ENCODE measurements at places on chromosomes 16 and 17.
A peak's percentile ranks its signal among the peaks of the same experiment; 100 is the strongest.

DNA sequence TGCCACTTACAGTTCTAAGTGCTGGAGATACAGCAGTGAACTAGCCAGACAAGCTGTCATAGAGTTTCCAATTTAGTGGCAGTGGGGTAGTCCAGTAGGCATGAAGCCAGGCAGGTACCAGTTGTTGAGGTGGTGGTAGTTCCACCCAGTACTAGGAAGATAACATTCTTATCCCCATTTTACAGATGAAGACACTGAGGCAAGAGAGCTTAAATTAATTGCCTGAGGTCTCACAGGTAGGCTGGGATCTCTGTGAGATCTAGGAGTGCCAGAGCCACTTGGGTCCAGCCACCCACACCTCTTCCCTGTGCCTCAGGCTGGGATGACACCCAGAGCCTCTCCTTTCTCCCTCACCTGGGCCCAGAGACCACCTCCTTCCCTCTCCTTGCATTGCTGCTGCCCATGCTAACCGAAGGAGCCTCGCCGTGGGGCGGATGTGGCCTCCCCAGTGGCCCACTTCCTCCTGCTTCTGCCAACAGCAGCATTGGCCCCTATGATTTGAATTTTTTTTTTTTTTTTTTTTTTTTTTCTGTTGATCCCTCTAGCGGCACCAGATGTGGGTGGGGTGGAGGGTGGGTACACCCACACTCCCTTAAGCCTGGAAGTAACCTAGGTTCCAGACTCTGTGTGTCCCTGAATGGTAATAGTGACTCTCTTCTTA, 114.0 kb downstream of the PRKCB start:
- no peak for DNase-seq

DNA sequence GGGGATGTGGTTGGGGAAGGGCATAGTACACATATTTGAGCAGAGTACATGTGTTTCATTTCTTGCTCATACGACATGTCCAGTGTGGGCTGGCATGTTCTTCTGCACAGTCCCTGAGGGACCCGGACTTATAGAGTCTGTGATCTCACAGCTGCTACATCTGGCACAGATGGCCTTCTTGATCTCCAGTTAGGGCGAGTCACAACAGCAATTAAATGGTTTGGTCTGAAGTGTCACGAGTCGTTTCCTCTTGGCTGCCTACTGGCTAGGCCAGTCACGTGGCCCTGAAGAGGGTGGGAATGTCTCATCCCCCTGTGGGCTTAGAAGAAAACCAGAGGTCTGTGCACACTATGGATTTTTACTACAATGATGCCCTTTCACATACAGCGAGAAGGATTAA, 443.6 kb downstream of the WWOX start:
- DNase-seq, result no peak

- DNase-seq, result no peak
Measured at GRCh38 chr17:66573078-66573477, 261.8 kb upstream of the CACNG5 start.

DNA sequence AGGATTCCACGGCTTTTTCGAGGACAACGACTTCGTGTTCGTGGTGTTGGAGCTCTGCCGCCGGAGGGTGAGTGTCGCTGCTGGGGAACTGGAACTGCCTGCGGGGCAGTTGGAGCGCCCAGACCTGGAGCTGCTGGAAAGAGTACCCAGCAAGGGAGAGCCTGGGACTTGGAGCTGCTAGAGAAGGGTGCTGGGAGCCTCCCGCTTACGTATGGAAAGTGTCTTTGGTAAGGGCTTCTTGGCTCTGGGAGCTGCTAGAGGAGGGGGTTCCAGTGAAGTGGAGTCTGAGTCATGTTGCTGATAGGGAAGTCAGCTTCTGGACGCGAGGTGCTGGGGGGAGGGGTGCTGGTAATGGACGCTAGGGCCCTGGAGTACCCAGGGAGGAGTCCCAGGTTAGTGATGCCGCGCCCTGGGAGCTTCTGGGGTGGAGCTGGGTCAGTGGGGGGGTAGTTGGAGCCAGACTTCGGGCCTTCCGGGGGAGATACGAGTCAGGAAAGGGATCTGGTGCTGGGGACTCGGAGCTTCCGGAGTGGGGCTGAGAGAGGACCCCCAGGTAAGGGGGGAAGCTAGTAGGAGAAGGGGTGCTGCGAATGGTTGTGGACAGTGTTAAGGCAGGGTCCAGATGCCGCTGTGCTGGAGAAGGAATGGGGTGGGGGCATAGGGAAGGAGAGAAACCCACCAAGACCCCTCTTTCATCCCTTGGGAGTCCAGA, 741 bp downstream of the PLK1 start:
- peak; percentile 13 for DNase-seq

DNA sequence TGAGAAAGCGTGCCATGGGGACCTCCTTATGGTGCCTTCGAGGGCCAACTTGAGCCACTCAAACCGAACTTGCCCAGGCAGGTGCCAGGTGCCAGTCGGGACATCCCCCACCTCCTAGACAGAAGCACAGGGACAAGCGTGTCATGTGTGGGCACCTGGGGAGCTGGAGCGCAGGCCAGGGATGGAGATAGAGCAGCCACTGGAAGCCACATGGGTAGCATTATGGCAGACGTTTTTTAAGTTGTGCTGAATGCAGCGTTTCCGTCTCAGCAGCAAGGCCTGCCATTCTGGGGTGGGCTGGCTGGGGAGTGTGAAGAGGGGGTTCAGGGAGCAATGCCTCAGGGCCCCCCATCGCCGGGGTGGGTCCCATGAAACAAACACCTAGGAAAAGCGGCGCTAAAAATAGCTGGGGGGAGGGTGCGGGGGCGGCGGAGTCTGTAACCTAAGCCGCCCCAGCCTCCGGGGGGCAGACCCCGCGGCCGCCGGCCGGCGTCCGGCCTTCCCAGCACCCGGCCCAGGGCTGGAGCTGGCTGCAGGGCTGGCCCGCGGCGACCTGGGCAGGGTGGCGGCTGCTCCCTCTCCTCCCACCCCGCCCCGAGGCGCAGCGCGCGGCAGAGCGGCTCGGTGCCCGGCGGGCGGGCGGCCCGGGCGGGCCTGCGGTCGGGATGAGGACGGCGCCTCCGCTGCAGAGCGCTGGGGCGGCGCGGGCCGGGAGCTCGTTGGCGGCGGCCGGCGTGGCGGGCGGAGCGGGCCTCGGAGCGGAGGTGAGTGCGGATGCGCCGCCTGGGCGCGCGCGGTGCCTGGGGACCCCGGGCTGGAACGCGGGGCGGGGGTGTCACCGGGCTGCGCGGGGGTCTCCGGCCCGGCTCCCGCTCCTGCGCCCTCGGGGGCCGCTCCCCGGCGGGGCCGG, at the start of gene ZNF469:
Gene ZNF469, plus strand, starts transcription at position 469 of the 910 bp plus-strand sequence. CDS start 44,512 bp downstream, outside the sequence.
- DNase-seq, result no peak

GRCh38 chr16:51431517-51432241, 280.6 kb upstream of the SALL1 start:
- DNase-seq, result no peak

GRCh38 chr17:44648963-44649362, 7.3 kb upstream of the MEIOC start:
- no peak for DNase-seq

GRCh38 chr16:56643080-56643778, 4.8 kb downstream of the MT1A start:
- peak; percentile 27 for DNase-seq

- no peak for DNase-seq
Measured at GRCh38 chr17:32100971-32101631, 41.2 kb upstream of the RHOT1 start.

GRCh38 chr16:81497690-81498089, 53.1 kb downstream of the CMIP start:
- no peak for DNase-seq

DNA sequence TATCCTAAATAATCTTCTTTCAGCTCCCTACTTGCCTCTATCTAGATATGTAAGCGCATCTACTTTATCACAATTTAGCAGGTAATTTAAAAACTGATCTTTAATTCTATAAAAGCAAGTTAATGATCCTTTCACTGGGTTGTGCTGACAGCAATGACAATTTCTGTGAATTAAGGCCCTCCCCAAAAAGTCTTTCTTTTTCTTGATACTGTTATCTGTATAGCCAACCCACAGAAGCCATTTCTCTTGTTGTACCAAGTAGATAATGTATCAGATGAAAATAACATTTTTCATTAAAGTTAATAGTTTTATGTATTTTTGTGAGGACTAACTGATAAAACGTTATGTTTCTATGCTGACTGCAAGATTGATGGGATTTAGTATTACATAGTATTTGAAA, 3.8 kb downstream of the ZPBP2 start:
- DNase-seq, result no peak

DNA sequence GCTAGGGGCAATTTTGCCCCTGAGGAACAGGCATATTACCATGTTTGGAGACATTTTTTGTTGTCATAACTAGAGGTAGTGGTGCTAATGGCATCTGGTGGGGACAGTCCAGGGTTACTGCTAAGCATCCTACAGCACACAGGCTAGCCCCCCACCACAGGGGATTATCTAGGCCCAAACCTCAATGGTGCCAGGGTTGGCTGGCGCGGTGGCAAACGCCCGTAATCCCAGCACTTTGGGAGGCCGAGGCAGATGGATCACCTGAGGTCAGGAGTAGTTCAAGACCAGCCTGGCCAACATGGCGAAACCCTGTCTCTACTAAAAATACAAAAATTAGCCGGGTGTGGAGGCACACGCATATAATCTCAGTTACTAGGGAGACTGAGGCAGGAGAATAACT, 15.2 kb downstream of the C1QTNF1 start:
- DNase-seq, result no peak
